ENCODE measurements at places on chromosomes 16 and 17.

DNA sequence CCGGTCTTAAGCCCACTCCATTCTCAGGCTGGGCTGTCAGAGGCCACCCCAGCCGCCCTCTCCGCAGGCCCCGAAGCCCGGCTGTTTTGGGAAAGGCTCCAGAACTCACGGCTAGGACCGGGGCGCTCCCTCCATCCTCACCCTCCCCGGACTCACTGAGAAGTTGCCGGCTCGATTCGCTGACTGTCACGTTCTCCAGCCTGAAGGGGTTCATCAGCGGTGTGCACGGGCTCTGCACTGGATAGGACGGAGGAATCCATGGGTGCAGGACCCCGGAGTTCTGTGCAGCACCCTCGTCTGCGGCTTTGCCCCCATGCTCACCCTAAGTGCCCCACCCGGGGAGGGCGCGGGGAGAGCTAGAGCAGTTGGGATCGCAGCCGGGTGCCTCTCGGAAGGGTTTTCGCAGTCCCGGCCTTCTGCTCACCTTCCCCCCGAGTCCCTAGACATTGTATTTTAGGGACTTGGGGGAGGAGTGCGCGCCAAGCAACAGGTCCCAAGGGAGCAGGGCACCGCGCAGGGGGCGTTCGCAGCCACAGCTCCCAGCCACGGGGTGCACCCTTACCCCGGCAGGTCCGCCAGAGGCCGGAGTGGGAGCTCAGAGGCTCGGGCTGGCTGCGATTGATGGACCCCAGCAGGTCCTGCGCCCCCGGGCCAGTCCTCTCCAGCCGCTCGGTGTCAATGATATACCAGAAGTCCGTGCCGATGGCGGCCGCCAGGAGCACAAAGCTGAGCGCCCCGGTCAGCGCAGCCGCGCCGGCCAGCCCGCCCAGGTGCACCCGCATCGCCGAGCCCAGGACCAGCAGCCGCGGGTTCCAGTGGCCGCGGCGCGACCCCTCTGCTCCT, 1.0 kb downstream of the TMEM114 start:
- DNase-seq: no peak

- no peak for DNase-seq
Observed at GRCh38 chr17:79301469-79301868, 226.8 kb downstream of the ENGASE start.

DNA sequence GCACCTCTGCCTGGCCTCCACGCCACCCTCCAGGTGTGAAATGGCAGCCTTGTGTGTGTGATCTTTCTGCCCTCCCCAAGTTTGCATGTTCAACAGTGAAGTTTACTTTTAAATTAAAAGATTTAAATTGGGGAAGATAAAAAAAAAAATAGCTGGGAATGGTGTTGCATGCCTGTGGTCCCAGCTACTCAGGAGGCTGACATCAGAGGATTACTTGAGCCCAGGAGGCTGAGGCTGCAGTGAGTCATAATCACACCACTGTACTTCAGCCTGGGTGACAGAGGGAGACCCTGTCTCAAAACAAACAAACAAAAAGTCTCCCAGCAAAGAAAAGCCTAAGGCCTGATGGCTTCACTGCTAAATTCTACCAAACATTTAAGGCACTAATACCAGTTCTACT, 35.4 kb upstream of the RNF43 start:
- DNase-seq: no peak

DNA sequence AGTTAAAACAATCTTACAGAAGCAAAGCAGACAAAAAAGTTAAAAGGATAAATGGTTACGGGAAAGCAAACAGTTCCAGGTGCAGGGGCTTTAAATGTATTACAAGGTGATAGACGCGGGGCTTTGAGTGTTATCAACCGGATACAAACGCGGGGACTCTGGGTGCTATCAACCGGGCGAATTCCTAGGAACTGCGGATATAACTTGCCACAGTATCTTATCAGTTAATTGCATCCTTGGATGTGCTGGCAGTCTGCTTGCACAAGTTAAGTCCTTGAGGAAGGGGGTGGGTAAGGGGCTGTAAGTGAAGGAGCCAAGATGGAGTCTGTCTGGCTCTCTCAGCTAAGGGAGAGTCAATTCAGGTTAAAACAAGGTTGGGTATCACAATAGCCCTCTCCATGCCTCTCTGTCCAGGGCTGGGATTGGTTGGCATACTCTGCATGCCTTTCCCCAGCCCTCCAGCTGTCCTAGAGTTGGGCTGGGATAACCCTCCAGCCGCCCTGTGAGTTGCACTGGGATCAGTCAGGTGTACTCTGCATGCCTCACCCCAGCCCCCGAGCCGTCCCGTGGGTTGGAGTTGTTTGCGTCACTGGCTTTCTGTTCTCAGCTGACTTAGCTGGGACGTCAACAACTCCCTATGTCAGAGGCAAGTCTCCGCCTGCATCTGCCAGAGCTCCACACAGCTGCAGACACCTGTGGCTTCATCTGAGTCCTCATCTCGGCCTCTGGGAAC, 40.9 kb downstream of the TMEM235 start:
- no peak for DNase-seq

- DNase-seq: no peak
Observed at GRCh38 chr16:3998793-3999478, 117.3 kb downstream of the ADCY9 start.

DNA sequence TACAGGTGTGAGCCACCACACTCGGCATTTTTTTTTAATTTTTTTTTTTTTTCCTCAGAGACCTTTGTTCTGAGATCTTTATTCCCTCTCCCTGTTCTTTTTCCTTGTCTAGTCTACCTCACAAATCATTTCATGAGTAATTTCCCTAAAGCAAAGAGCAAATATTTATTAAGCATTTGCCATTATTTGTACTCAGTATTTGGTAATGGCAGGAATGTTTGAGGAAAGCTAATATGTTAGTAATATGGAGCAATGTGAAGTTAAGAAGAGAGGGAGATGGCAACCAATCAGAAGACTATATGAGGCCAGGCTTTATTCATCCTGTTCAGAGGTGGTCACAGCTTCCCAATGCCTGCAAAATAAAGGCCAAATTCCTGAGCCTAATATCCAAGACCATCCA, 13.3 kb downstream of the CENPV start:
- DNase-seq: no peak

DNA sequence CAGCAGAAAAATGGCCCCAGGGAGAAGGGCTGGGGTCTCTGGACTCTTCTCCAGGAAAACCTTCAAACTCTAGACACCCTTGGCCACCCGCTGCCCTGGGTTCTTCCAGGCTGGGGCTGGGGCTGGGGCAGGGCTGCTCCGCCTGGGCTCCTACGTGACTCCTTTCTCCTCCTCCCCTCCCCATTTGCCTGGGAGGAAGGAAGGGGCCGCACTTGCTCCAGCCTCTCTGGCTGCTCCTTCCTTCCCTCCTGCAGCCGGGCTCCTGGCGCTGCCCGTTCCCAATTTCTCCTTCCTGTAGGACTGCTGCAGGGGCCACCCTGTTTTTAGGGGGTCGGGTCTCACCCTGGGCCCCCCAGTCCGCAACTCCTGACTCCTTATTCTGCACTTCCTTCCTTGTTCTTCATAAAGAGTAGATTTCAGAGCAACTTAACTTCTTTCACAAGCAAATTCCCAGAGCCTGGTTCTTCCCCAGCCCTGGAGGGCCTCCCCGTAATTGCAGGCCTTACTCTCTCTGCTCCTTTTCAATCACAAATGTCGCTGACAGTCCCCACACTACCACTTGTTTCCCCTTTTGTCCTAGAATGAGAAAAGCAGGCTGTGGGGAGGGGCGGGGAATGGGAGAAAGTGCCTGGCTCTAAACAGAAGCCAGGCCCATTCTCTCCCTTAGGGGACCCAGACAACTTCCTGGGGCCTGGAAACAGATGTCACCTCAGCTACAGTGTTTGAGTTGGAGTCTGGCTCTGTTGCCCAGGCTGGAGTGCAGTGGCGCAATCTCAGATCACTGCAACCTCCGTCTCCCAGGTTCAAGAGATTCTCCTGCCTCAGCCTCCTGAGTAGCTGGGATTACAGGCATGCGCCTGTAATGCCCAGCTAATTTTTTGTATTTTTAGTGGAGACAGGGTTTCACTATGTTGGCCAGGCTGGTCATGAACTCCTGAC, 137.8 kb downstream of the ENGASE start:
- DNase-seq: no peak

DNA sequence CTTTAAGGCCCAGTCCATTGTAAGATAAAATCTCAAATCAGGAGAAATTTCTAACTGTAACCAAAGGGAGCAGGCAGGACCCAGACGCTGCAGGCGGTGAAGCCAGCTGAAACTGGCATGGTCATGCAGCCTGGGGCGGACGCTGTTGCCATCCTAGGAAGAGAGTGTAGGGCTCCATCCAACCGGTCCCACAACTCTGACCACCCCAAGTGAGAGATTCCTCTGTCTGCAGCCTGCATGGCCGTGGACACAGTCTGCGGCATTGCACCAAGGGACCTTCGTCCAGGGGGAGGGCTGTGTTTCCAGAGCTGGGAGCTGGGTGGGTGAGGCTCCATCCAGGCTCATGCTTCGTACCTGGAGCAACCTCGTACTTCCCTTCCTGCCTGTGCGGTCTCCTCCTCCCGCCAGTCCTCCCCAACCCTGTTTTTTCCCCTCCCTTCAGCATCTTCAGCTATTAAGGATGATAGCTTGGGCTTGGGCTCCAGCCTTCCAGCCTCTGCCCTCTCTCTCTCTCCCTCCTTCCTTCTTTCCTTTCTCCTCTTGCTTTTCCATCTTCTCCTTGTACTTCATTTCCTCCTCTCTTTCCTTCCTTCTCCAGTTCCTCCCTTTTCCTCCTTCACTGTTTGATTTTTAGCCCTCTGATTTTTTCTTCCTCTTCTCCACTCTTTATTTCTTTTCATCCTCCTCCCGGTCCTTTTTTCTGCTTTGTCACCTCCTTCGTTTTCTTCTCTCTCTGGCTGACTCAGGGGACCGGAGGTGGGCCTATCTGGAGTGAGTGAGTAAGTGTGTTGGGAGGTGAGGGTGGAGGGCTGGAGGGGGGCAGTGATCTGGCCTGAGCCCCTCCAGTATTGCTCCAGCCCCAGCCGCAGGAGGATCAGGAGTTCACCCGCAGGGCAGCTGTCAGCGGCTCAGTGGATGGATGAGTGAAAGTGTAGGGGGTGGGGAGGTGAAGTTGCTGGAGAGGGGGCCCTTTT, 17.0 kb upstream of the LHX1 start:
- DNase-seq: no peak

DNA sequence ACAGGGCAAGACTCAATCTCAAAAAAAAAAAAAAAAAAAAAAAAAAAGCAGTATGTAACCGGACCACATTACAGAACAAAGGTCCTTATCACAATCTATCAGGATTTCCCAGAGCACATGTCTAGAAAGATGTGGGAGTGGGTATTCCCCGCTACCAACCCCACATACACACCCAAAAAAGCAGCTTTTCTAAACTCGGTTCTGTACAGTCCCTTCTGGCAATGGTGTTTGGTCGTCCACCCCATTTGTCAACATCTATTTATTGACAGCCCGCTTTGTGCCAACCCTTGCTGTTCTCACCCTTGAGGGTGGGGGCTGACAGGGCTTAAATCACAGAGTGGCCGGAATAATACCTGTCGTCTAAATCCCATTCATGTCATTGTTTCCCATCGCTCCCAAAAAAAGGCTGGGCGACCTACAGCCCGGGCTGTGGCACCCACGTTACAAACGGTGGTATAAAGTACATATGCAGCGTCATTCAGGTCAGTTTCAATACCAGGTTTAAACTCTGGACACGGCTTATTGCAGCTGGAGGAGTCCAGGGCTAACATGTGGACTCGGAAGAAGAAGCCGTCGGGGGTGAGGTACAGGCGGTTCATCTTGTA, 3.6 kb downstream of the C17orf58 start:
- no peak for DNase-seq

- DNase-seq: no peak
Observed at GRCh38 chr17:65556910-65557348, 4.5 kb downstream of the AXIN2 start.

GRCh38 chr17:37826497-37827430, 81.9 kb upstream of the HNF1B start:
- DNase-seq: no peak

DNA sequence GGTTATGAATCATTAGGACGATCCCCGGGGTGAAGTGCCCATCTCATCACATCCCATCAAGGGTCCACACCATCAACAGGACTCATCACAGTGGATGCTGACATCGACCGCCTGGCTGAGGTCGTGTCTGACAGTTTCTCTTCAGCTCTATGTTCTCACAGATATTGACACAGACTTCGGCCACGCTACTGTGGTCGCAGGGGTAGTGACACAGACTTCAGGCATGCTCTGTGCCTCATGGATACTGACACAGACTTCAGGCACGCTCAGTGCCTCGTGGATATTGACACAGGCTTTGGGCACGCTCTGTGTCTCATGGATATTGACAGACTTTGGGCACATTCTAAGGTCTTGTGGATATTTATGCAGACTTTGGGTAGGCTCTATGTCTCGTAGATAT, 50.1 kb downstream of the KLHDC4 start:
- DNase-seq: no peak

- DNase-seq: no peak
Observed at GRCh38 chr16:30615358-30616091, 5.3 kb upstream of the ZNF689 start.

- DNase-seq: no peak
Observed at GRCh38 chr16:10501016-10501607, 79.3 kb downstream of the EMP2 start.

DNA sequence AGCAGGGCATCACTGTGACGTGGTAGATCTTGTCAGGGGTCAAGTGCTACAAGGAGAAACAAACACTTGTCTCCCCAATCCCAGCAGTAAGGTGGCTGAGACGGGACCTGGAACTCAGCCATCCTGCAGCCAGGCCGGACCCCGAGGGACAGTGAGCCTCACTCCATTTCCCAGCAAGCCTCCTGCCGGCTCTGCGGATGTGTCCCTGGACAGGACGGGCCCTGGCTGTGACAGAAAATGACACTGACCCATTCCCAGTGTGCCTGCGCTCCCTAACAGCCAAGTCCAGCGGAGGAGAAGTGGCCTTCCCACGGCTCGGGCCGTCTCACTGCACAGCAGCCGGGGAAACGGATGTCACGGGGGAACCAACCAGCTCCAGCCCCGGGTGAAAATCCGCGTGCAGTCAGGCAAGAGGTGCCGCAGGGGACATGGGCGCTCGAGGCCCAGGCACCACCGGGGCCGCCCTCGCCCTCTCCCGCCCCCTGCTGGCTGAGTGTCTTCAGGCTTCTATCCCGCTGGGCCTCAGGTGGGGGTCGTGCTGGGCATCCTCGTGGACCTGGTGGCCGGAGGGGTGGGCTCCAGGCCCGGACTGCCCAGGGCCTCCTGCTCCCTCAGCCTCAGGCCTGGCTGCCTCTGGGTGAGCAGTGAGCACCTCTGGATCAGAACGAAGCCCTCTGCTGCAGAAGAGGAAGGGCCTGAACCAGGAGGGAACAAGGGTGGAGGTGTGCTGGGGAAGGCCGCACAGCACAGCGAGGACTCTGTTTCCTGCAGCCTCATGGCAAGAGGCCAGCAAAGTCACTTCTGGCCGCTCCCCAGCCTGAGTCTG, 6.7 kb downstream of the HAGHL start:
- no peak for DNase-seq

DNA sequence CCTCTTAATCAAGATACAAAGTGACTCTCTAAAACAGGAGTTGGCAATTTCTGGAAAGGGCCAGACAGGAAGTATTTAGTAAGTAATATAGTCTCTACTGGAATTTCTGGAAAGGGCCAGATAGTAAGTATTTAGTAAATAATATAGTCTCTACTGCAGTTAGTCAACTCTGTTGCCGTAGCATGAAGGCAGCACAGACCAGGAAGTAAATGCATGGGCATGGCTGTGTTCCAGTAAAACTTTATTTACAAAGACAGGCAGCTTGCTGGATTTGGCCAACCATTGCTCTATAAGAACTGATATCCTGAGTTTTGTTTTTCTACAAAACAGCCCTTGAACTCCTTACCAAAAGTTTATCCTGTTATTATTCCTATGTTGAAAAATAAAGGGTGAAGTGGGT, 16.9 kb downstream of the LDAF1 start:
- no peak for DNase-seq

- DNase-seq: no peak
Observed at GRCh38 chr17:11324846-11325420, 83.9 kb downstream of the SHISA6 start.
